ENCODE measurements at places on chromosomes 7 and 10. TPM values are rescaled to one million over a fixed set of nuclear protein-coding genes. Genes with fewer than 3 reads are reported as not detected.

DNA sequence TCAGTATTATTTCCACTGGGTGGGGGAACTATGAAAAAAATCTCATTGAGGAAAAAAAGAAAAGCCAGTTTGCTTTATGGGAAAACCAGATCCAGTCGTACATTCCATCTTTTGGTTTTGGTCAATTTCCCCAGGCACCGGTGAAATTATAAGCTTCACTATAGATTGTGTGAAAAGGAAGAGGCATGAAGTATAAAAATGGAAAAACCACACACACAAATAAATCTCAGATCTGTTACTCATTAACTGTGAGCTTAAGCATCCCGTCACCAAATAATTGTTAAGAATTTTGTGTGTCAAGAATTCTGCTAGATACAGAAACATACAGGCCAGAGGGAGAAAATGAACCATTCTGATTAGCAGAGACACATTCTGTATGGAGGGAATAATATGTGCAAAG is 405.5 kb upstream of the CELF2 start:
- H3K27ac ChIP-seq: no peak overlapping the region
- H3K36me3 ChIP-seq: no peaks in the 10 kb centered on the region
- no peaks in the 10 kb centered on the region for H3K4me1 ChIP-seq
- no peak overlapping the region for H3K4me3 ChIP-seq

DNA sequence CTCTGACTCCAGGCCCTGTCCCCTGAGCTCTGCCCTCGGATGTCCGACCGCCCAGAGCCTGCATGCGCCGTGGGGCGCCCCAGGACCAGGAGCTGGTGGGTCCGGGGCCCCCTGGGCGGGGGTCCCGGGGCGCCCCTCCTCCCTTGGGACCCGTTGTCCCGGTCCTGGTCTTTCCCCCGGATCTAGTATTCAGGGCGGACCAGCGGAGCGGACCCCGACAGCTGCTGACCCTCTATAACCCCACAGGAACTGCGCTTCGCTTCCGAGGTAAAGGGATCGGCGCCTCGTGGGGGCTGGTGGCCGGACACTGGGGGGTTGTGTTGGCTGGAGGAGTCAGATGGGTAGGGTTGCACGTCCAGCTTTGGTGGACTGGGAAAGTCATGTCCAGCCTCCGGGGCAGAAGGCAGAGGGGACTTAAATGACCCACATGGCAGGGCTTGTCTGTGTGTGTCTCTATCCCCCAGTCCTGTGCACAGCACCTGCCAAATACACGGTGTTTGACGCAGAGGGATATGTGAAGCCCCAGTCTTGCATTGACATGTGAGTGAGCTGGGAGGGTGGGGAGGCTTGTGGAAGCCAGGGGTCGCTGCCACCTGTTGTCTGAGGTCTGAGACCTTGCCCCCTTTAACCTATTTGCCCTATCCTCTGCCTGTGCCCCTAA is 520 bp downstream of the MOSPD3 start:
- H3K27me3 ChIP-seq: peaks cover 3% of the 10 kb centered on the region
- H3K4me3 ChIP-seq: peak overlapping the region; percentile 98
- peaks cover 4% of the 10 kb centered on the region for H3K36me3 ChIP-seq
- peak overlapping the region; percentile 75 for H3K27ac ChIP-seq

DNA sequence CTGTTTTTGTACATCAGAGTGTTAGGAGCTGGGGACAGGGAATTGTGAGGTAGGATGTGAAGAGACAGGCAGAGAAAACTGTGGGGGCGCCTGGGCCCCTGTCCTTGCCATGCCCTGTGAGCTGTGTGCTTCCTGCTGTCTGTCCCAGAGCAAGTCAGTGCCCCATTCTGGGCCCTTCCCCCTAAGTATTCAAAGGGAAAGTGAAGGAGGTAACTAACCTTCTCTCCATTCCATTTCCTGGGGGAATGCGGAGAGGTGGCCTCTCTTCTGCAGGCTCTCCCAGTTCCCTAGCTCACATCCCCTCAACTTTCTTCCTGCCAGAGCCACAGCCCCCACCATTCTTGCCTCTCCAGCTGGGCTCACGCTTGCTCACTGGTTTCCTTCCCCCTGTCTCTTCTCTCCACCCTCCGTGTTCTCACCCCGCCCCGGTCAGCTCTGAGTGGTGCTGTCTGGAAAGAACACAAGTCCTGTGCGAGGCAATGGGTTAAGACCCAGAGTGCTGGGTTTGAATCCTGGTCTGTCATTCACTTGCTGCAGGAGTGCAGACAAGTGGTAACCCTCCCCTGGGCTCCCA is 9.7 kb upstream of the VSIR start:
- peaks cover 3% of the 10 kb centered on the region for H3K27me3 ChIP-seq
- no peaks in the 10 kb centered on the region for H3K36me3 ChIP-seq
- peaks cover 31% of the 10 kb centered on the region for H3K4me1 ChIP-seq
- H3K27ac ChIP-seq: peak overlapping the region; percentile 13
- DNase-seq: no peak
- no peak overlapping the region for H3K4me3 ChIP-seq

The TEX36 gene
- not detected for total RNA-seq

The NPSR1 gene
- not detected for total RNA-seq

Data from activated naive CD8-positive, alpha-beta T cell treated with anti-CD3 and anti-CD28 coated beads, Interleukin-2, amount 10 ng/mL, durations not matched to agents 7 days and 5 days (primary cell).